Stimulated activated CD8-positive, alpha-beta memory T cell treated with anti-CD3 and anti-CD28 coated beads, Interleukin-7, amount 100 ng/mL, for 4 hours (primary cell): ENCODE measurements at places on chromosomes 6 and 20.

GRCh38 chr6:141321493-141322347 lies 811.0 kb upstream of the GJE1 start:
- no peak for DNase-seq

DNA sequence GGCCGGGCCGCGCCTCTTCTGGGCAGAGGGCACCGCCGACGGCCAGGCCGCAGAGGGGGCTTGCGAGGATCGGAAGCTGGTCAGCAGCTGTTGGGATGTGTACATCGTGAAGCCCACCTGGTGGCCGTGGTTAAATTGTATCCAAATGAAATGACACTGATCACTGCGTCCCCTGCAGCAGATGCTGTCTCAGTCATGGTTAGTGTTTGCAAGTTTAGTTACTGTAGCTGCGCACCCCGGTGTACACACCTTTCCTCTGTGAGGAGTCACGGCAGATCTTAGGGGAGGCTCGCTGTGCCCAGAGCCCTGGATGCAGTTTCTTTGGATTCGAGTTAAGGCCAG lies 653 bp downstream of the NAA20 start:
- no peak for DNase-seq

DNA sequence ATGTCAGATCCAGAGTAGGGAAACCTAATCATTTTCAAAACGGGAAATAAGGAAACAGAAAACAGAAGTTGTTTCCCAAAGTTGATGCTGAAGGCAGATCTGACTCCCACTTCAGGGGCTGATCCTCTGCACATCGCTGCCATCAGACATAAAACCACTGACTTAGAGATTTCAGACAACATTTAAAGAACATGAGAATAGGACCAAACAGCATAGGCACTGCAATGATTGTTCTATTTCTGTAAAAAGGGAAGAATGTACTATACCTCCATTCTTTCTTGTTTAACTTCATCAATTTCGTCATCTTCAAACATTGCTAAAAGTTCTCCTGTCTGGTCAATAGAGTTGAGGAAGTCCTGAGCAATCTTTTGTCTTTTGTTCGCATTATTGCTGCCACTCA lies 324.7 kb upstream of the RUNX2 start:
- DNase-seq: no peak

- DNase-seq: no peak
Measured at GRCh38 chr6:26183237-26183580, 96.0 kb downstream of the HFE start.

GRCh38 chr6:41648070-41648585 lies 9.9 kb downstream of the MDFI start:
- DNase-seq: no peak

DNA sequence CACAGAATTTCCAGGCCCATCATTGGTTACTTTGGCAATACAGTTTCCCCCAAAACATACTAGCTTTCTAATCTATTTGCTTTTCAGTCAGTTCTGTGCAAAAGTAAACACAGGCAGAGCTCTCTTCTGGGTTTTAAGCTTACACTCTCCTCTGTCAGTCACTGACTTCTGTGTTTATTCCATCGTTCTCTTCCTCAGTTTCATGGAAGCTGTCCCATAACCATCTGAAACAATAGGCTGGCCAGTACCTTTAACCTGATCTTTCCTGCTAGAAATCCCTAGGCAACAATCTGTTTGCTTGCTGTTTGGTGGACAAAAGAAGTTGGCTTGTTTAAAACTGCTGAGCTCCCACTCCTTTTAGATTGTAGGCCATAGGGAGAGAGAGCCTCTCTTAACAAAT lies 431.5 kb downstream of the HACE1 start:
- DNase-seq: no peak

GRCh38 chr6:87766211-87766610 lies 64.2 kb upstream of the AKIRIN2 start:
- no peak for DNase-seq

- no peak for DNase-seq
Measured at GRCh38 chr20:48800177-48800576, 27.6 kb downstream of the PREX1 start.

- no peak for DNase-seq
Measured at GRCh38 chr6:145489583-145489982, 245.7 kb downstream of the EPM2A start.

DNA sequence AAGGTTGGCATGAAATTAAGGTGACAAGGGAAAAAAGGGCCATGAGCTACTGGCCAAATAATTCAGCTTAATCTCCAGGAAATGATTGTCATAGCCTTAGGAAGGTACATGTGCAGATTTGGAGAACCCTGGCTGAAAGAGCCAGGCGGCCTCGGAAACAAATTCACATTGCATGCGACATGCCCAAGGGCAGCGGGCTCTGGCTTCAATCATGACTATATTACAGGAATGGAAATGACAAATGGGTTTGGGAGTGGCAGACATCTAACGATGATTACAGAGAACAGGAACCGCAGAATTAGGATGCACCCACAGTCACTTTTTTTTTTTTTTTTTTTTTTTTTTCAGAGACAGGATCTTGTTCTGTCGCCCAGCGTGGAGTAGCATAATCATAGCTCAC lies 112.4 kb upstream of the SALL4 start:
- no peak for DNase-seq

DNA sequence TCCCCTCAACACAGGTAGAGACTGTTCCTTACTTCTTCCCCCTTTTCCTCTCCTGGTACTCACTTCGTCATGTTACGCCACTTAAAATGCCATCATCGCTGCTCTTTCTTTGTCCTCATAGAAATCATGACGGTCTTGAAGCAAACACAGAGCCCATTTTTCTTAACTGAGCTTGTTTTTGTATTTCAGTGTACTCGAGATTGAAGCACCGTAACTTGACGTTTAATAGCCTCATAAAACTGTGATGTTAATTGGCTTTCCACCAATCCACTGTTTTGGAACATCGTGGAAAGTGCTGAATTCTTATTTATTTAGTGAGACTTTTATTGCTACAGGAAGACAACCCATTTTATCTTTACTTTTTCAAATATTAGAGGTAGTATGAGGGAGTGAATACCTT lies 38.7 kb downstream of the DUSP22 start:
- no peak for DNase-seq

DNA sequence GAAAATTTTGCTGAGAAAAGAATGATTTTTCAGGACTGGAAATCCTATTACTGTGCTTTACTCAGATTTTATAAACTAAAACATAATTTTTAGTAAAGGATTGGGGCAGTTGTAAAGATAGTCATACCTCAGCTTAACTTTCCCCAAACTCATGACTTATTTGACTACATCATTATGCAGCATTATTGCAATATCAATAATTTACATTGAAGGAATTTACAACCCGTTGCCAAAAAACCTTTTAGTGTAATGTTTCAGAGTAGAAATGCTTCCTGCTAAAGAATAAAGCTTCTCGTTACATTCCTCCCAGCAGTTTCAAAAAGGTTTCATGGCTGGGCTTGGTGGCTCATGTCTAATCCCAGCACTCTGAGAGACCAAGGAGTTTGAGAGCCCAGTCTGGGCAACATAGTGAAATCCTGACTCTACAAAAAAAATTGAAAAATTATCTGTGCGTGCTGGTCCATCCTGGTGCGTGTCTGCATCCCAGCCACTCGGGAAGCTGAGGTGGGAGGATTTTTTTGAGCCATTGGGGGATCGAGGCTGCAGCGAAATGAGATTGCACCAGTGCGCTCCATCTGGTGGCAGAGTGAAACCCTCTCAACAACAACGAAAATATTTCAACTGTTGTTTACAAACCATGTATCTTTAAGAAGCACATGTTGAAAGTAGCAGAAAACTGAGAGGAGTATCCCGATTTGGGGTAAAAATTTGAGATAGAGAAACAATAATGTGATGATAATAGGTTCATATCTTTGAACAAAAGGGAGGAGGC lies 4.4 kb downstream of the AMD1 start:
- DNase-seq: peak; percentile 15

- no peak for DNase-seq
Measured at GRCh38 chr20:41694796-41695195, 76.6 kb upstream of the CHD6 start.

DNA sequence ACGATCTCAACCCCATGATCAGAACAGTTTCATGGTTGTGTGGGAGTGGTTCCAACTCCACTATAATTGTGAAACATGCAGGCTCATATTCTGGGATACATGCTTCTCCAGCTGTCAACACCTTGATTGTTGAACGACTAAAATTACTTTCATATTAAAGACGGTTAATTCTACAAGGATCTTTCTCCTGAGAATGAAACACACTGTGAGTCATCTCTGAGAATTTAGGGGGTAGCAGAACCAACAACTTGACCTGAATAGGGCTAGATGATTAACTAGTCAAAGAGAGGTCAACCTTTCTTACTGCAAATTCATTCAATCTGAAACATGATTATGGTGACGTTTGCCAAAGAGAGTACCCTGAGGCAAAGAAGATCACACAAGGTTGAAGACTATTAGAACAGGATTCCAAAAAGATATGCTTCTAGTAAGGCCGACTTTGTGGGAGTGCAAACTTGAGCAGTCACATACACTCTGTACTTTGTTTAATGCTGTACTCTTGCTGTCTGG lies 175.2 kb upstream of the CITED2 start:
- no peak for DNase-seq

DNA sequence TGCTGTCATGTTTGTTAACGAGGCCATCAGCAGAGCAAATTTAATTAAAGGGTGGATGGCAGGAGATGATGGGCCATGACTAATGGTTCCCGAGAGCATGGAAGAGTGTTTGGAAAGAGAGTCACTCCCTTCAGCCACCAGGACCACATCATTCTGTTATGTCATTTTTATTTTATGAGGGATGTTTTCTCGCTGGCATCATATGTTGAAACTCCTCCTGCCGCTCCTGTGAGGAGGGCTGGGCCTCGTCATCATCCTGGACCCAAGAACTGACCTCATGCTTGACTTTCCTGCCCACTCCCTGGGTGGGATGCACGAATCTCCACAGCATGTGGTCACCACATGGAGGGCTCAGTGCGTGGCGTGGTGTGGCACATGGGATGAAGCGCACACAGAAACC lies 86.4 kb upstream of the FRMD1 start:
- no peak for DNase-seq

- DNase-seq: no peak
Measured at GRCh38 chr6:84447651-84448050, 220.2 kb upstream of the CEP162 start.

DNA sequence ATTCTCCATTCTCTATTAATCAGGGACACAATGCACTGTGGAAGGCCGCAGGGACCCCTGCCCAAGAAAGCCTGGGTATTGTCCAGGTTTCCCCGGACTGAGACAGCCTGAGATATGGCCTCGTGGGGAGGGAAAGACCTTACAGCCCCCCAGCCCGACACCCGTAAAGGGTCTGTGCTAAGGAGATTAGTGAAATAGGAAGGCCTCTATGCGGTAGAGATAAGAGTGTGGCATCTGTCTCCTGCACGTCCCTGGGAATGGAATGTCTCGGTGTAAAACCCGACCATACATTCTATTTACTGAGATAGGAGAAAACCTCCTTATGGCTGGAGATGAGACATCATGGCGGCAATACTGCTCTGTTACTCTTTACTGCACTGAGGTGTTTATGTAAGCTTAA lies 15.7 kb upstream of the EIF2S2 start:
- DNase-seq: no peak

GRCh38 chr6:165766457-165766856 lies 103.4 kb upstream of the PDE10A start:
- DNase-seq: no peak

DNA sequence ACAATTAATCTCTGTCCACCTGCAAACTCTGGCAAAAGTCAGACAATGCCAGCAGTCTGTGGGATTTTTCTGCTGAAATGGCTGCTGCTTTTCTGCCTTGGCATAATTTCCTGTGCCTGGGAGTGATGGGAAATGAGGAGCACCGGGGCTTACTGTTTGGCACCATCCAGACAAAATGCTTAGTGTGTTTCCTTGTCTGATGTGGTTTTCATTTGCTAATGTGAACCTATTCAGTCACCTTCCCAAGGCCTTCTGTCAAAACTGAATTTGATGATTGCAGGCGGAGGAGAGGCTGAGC lies 56.4 kb downstream of the CDH4 start:
- DNase-seq: no peak

GRCh38 chr6:157595768-157596167 lies 214.8 kb downstream of the ZDHHC14 start:
- no peak for DNase-seq

- no peak for DNase-seq
Measured at GRCh38 chr20:10423735-10424134, 10.3 kb downstream of the MKKS start.

DNA sequence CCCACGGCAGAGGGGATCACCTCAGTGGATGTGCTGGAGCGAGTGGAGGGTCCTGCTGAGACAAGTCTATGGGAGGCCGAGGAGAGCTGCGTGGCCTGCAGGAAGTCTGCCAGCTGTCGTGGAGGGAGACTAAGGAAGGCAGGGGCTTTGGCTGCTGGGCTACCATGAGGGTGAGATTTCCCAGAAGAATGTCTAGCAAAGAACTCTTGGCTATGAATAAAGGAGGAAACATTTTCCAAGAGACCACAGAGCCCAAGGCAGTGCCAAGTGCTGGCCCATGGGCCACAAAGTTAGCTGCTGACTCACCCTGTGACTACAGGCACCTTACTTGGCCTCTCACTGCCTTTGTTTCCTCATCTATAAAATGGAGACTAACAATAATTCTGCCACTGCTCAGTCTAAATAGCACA lies 73.4 kb downstream of the PRDM1 start:
- no peak for DNase-seq

GRCh38 chr6:110181131-110182030 lies 1.2 kb downstream of the CDC40 start:
- no peak for DNase-seq

DNA sequence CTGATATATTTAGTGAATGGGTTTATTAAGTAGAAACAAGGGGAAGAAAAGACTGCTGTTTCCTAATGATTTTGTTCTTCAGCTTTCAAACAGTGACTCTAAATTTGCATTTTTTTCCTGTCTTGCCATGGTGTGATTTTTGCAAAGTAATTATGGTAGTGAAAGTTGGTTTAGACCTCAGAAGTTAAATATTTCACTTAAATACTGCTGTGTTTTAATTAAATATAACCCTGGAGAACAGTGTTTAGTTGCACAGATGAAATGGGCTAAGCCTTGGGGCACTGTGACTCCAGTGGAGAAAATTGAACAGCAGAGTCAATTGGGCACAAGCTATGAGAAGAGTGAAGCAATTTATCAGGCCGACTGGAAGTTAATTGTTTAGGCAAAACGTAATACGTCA lies 111.1 kb upstream of the MCHR2 start:
- no peak for DNase-seq

GRCh38 chr6:45803071-45803470 lies 212.6 kb downstream of the CLIC5 start:
- DNase-seq: no peak

DNA sequence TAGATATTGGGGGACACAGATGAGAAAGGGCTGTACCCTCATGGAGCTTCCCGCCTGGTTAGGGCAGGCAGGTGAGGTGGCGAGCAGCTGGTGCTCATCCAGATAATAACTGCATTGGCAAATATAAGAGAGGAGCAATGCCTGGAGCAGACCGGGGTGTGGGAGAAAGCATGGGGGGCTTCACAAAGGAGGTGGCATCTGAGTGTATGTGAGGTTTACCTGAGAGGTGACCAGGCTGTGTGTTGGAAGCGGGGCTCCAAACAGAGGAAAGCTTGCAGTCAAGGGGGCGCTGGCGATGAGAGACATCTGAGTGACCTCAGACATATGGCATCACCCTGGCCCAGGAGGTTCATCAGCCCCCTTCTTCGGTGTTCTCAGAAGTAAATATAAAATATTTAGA lies 72.1 kb upstream of the PMEPA1 start:
- DNase-seq: no peak

GRCh38 chr6:113756290-113756665 lies 100.9 kb upstream of the MARCKS start:
- no peak for DNase-seq
